NCI-H2227 treated with DMSO at 0.1 percent for 48 hours (cell line): ENCODE measurements at places on chromosomes 1 and 21.

DNA sequence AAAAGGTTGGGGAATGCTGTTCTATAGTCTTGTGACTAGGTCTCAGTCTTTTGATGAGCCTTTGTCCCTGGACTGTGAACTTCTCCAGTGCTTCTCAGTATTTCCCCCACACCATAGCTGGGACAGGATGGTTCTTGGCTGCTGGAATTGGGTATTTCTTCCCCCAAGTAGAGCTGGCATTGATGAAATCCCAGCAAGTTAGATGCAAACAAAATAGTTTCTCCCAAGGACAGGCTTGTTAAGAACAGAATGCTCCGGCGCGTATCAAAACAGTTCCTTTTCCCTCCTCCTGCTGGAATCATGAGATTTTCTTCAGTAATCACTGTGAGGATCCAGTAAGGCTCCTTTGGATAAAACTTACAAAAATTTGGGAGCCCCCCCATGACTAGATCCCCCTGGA, 162.6 kb downstream of the PIK3R3 start:
- DNase-seq, result no peak

GRCh38 chr1:240468656-240469055, 143.3 kb downstream of the GREM2 start:
- no peak for DNase-seq

DNA sequence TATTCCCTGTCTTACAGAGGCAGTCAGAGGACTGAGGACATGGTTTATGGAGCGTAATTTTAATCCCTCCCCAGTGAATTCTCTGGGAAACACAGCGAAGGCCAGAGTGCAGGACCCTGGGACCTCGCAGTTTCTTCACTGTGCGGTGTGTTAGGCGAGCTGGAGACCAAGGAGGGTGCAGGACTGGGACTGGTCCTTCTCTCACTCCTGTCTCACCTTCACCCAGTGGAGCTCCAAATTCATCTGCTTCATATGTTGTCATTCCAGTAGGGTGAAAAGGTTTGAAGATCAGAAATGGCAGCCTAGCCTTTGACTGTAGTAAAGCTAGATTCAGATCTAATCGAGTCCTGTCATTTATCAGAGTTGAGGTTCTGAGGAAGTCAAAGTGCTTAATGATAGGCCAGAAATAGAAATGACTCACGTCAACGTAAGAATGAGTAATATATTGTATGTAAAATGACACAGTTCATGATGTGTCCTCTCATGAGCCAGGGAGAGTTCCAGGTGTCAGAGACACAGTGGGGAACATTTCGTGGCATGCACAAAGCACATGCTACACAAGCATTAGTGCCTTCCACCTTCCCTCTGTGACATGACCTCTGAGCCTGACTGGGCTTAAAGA, 647.5 kb downstream of the SMYD3 start:
- no peak for DNase-seq

DNA sequence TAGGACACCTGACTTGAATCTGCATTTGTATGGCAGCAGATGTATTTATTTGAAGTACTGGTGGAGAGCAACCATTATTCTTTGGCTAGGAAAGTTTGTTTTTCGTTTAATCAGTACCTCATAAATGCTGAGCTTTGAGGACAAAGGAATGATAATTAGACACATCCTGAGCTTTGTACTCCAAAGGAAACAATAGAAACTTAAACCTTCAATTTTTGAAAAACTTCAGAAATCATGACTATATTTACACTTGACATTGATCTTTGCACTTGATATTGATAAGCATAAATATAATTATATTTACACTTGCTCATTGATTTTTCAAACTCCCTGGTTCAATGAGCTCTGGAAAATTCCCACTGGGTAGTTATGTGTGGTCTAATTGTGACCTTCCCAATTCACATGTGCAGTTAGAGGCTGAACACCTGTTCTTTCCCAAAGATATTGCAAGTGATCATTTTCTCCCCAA, 10.7 kb downstream of the PATJ start:
- DNase-seq, result no peak

GRCh38 chr1:83905315-83905907, 93.5 kb downstream of the TTLL7 start:
- DNase-seq, result peak; percentile 35

- DNase-seq, result no peak
Observed at GRCh38 chr1:36062315-36062714, 21.6 kb upstream of the TEKT2 start.

DNA sequence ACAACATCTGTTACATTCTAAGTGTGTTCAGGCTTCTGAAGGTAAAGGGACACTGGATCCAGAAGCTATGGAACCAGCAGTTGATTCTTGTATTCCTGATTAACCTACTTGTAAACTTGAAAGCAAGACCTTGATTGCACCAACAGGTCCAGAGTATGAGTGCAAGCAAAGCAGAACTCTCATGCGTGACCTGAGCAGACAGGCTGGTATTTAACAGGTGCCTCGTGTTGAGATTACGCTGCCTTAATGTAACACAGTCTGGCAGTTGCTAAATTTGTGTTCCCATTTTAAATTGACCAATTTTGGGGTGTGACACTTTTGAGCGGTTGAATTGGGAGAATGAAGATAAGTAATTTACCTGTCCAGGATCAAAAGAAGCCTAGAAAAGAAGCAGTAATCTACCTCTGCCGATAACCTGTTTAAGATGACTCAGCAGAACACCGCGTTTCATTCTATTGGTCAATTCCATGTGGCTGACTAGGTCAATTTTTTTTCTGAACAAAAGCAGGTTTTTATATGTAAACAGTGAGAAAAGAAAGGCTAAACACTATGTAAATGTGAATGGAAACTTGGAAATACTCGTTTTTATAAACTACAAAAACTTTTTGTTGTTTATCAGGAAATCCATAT, 147.6 kb downstream of the DYRK1A start:
- DNase-seq, result no peak

DNA sequence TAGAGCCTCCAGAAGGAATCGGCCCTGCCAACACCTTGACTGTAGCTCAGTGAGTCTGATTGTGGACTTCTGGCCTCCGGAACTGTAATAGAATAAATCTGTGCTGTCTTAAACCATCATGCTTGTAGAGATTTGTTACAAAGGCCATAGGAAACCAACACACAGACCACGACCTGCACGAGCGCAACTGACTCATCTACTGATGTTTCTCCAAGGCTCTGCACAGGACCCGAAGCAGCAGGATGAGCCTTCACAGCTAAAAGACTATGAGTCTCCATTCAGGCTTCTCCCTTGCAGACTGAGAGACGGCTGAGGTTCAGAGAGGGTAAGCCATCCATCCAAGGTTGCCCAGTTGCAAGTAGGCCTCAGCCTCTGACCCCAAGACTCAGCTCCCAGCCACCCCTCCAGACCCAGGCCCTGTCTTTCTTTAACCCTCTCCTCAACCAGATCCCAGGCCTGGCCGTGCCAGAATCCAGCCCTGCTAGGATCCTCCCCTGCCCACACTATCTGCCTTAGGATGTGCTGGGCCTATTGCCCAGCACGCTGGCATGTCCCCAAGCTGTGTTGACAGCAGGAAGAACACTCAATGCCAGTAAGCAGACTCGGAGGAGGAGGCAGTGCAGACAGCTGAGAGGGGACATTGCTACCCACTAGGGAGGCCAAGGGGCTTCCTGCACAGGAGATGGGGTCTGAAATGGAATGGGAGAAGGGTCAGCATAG, 109.0 kb downstream of the HMGB4 start:
- DNase-seq, result no peak

DNA sequence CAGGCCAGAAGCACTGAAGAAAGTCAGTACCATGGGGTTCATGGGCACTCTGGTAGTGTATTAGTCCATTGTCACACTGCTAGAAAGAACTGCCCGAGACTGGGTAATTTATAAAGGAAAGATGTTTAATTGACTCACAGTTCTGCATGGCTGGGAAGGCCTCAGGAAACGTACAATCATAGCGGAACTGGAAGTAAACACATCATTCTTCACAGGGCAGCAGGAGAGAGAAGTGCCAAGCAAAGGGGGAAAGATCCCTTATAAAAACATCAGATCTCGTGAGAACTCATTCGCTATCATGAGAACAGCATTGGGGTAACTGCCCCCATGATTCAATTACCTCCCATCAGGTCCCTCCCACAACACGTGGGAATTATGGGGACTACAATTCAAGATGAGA, 20.2 kb upstream of the ROR1 start:
- DNase-seq, result no peak

DNA sequence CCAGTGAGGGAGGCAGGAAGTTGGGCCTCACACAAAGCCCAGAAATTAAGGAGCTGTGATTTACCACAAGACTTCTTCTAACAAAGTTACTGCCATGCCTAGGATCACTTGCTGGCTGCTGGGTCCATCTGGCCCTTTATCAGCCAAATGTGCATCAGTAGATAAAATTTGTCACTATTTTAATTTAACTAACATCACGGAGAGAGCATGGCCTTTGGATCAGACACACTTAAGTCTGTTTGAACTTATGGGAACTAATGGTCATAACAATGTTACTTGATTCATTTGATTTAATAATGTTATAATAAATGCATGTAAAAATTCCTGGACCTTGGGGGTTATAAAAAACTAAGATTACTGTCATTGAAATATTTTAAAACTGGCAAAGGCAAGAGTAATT, 67.2 kb upstream of the CCDC190 start:
- no peak for DNase-seq

GRCh38 chr1:95703046-95703445, 469.0 kb downstream of the RWDD3 start:
- no peak for DNase-seq

GRCh38 chr1:92374223-92374622, 75.4 kb downstream of the RPAP2 start:
- no peak for DNase-seq

GRCh38 chr21:41962425-41962966, 8.7 kb upstream of the C2CD2 start:
- no peak for DNase-seq

GRCh38 chr1:18354612-18355011, 126.1 kb upstream of the KLHDC7A start:
- peak; percentile 70 for DNase-seq

DNA sequence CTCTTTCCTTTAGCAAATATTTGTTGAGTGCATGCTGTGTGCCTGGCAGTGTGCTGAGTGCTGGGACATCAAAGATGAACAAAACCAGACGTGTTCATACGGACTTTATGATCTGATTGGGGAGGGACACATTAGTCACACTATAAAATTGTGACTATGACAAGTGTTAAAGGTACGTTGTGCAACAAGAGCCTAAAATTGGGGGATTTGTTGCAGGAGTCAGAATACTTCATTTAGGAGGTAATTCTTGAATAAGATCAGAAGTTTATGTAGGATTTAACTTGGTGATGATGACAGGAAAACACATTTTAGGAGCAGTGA, 29.6 kb downstream of the B3GALT2 start:
- no peak for DNase-seq

DNA sequence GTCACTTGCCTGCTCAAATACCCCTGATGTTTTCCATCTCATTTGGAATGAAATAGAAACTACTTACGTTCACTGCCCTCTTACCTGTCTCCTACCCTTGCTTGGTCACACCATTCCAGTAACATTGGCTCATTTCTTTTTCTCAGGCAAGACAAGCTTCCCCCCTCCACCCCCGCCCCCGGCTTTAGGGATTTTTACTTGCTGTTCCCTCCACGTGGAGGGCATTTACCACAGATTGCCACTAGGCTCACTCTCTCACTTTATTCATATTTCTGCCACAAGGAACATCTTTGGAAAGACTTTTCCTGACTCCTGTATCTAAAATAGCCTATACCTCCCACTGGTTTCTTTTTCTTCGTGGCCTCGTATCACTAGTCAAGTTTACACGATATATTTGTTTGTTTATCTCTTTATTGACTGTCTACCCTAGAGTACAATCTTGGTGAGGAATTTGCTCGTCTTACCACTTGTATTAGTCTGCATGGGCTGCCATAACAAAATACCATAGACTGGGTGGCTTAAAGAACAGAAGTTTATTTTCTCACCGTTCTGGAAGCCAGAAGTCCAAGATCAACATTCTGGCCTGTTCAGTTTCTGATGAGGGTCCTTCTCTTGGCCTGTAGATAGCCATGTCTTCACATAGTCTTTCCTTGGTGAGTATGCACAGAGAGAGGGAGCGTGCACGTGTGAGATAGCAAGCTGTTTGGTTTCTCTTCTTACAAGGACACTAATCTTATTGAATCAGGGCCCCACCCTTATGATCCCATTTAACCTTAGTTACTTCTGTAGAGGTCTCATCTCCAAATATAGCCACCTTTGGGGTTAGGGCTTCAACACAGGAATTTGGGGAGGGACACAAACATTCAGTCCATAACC, 126.2 kb downstream of the NRDC start:
- no peak for DNase-seq

GRCh38 chr1:210257698-210258529, 25.3 kb downstream of the SERTAD4 start:
- DNase-seq, result peak; percentile 30

- DNase-seq, result no peak
Observed at GRCh38 chr1:155990005-155990739, 11.8 kb upstream of the ARHGEF2 start.

GRCh38 chr1:110706621-110707020, 31.9 kb upstream of the KCNA3 start:
- no peak for DNase-seq

GRCh38 chr1:203167026-203167912, 8.4 kb downstream of the MYBPH start:
- no peak for DNase-seq

- no peak for DNase-seq
Observed at GRCh38 chr1:10637400-10637799, 159.0 kb downstream of the CASZ1 start.

GRCh38 chr1:225467193-225468020, 39.6 kb upstream of the LBR start:
- no peak for DNase-seq

DNA sequence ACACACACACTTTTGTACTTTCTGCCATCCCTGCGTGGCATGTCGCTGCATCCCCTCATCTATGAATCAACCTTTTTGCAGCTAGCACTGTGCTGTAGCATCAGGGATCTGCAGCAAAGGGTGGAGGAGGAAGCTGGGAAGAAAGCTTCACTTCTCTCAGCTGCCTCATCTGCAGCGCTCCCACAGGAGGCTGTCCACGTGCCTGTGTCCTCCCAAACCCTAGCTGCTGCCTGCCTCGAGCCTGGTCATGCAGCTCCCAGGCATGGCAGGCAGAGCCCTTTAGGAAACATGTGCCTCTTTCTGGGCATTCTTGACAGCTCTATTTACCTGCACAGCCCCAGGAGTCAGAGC, 262.1 kb upstream of the SGIP1 start:
- DNase-seq, result no peak

- no peak for DNase-seq
Observed at GRCh38 chr1:47380699-47381098, 35.4 kb upstream of the FOXE3 start.

DNA sequence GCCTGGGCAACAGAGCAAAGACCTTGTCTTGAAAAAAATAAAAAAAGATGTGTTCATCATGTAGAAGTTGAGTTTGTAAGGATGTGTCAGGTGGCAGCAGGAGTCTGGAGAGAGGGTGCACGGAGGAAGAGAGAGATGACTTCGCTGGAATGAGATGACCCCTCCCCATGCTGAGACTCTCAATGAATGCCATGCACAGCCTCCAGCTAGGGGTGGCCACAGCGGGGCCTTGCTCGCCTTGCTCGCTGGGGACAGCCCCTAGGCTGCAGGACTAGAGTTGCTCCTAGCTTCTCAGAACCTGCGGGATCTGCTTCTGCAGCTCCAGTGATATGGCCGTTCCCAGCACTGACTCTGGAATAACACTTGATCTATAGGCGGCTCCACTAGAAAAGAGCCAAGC, 6.6 kb upstream of the C2CD2 start:
- DNase-seq, result no peak

- no peak for DNase-seq
Observed at GRCh38 chr1:52627028-52627427, 5.9 kb upstream of the SHISAL2A start.
